Prostate gland (tissue), 2 donors: ENCODE measurements at places on chromosomes 6 and 20. TPM values are rescaled to one million over a fixed set of nuclear protein-coding genes. Genes with fewer than 3 reads are reported as not detected.
A peak's percentile ranks its signal among the peaks of the same experiment; 100 is the strongest.

- no peaks in the 10 kb centered on the region for H3K27me3 ChIP-seq
- no peak overlapping the region for H3K27ac ChIP-seq
- no peaks in the 10 kb centered on the region for H3K36me3 ChIP-seq
- no peaks in the 10 kb centered on the region for H3K4me1 ChIP-seq
These were observed 62.0 kb downstream of the EZR start for GRCh38 chr6:158756977-158757752.

CLDN20 gene
- total RNA-seq = not detected

LEMD2 gene
- total RNA-seq = 64.2 TPM

PRL gene
- not detected for total RNA-seq

DNA sequence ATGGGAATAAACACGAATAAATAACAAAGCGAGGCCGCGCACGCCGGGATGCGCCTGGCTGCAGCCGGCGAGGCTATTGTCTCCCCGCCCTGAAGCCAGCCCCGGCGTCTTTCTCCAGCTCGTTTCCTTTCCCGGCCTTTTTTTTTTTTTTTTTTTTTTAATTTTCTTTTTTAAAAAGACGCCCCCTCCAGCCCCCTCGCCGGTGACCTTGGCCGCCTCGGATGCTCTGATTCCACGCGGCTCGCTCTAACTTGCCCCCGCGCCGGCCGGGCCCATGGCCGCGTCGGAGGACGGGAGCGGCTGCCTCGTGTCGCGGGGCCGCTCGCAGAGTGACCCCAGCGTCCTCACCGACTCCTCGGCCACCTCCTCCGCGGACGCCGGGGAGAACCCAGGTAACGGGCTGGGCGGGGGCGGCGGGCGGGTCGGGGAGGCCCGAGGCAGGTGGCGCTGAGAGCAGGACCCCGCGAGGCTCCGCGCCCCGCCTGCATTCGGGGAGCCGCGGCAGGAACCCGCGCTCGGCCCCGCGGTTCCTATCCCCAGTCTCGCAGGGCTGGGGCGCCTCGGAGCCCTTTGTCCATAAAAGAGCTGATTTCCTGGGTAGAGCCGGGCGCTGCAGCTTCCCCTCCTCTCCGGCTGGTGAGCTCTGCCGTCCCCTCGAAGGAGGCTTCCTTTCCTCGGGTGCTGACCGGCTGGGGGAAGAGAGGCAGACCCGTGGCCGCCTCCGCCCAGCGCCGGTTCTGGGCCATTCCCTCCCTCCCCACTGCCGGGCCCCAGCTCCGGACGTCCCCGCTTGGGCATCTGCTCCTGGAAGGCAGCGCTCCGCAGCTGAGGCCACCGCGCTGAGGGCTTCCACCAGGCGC is 631 bp downstream of the PHACTR3 start:
- no peaks in the 10 kb centered on the region for H3K4me1 ChIP-seq
- H3K36me3 ChIP-seq = no peaks in the 10 kb centered on the region
- DNase-seq = no peak
- peaks cover 16% of the 10 kb centered on the region for H3K27me3 ChIP-seq

NHSL1 gene
- total RNA-seq = 10.7 TPM

UCKL1 gene
- total RNA-seq = 66.2 TPM

DNA sequence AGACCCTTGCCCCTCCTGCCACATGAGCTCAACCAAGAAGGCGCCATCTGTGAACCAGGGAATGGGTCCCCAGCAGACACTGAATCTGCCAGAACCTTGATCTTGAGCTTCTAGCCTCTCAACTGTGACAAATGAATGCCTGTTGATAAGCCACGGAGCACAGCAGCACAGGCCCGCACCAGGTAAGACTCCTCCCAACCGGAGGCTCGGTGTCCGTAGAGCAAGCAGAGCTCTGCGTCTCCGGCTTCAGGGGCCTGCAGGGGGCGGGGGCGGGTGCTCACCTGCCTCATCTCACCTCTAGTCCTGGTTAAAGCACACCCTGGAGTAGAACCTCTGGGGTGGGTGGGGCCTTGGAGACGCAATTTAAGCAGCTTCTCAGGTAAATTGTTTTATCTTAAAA is 122.7 kb downstream of the SMOC2 start:
- DNase-seq = no peak
- no peaks in the 10 kb centered on the region for H3K36me3 ChIP-seq
- H3K27me3 ChIP-seq = no peaks in the 10 kb centered on the region
- H3K4me3 ChIP-seq = no peak overlapping the region
- no peaks in the 10 kb centered on the region for H3K4me1 ChIP-seq
- H3K27ac ChIP-seq = no peak overlapping the region

DNA sequence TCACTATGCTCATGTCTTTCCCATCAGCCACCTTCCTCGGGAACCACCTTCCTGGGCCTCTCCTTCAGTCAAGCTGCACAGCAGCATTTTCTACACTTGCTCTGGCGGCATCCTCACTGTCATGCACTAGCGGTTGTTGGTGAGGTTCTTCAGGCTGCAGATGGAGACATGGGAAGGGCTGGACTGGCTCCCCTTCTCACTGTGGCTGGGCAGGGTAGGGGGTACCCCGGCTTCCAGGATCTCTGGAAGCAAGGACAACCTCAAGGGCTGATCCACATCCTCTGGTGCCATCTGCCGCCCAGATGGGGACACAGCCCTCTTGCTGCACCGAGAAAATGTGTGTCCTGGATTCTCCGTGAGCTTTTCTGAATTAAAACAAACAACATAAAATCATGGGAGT is 180.1 kb upstream of the RNF24 start:
- no peak overlapping the region for H3K4me3 ChIP-seq
- no peak for DNase-seq
- H3K27ac ChIP-seq = no peak overlapping the region
- no peaks in the 10 kb centered on the region for H3K4me1 ChIP-seq
- H3K36me3 ChIP-seq = no peaks in the 10 kb centered on the region

GRCh38 chr20:47677635-47678453 is 107.4 kb downstream of the SULF2 start:
- no peaks in the 10 kb centered on the region for H3K4me1 ChIP-seq
- H3K36me3 ChIP-seq = no peaks in the 10 kb centered on the region
- no peak overlapping the region for H3K27ac ChIP-seq
- peak; percentile 46 for DNase-seq
- no peak overlapping the region for H3K4me3 ChIP-seq

COL20A1 gene
- 7.1 TPM for total RNA-seq

FOXC1 gene
- total RNA-seq = 9.2 TPM

DNA sequence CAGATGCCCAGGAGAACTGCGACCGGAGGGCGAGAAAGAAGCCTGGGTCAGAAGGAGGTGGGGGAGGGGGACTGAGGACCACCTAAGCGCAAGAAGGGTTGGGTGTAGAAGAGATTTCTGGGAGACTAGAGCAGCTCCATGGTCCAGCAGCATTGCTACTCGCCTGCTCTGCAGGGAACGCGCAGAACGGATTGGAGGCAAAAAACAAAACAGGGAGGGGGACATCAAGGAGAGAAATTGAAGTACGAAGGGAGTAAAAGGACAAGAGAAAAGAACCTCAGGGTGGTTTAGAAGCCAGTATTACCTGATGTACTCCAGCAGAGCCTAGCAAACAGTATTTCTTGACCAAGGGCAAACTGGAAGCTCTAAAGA is 537 bp upstream of the GABBR1 start:
- peak overlapping the region; percentile 65 for H3K4me3 ChIP-seq
- H3K36me3 ChIP-seq = no peaks in the 10 kb centered on the region
- H3K27me3 ChIP-seq = no peaks in the 10 kb centered on the region
- H3K27ac ChIP-seq = peak overlapping the region; percentile 86

GPR6 gene
- total RNA-seq = not detected

GRCh38 chr6:147769496-147770087 is 261.1 kb downstream of the SAMD5 start:
- H3K4me3 ChIP-seq = no peak overlapping the region
- no peak for DNase-seq
- no peaks in the 10 kb centered on the region for H3K27me3 ChIP-seq
- H3K27ac ChIP-seq = no peak overlapping the region

DNA sequence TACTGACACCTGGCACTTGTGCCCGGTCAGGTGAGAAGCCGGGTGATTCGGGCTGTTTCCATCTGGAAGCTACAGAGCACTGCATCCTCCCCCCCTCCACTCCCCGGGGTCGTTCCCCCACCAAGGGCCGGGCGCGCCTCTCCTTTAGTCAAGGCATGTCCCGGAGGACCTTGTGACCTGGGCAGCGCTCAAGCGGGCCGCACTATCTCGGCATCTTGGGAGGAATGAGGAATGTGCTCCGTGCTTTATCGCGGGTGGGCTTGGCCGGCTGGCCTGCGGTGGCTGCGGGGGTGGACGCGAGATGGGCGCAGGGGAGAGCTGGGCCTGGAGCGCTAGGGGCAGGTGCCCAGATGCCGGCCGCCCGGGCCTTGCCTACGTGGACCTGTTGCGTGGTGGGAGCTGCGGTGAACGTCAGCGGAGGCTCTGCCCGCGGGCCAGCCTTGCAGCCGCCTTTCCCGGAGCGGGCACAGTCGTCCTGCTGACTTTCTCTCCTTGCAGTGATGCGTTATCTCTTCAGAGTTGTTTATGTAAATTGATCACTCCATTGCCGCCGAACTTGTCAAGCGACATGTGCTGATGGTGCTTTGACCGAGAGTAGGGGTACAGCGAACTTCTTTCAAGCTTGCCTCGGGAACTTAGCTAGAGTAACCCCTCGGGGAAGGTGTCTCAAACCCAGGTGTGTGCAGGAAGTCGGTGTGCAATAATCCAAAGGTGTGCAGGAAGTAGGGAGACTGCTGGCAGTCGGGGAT is 1.1 kb downstream of the LRRC1 start:
- peak overlapping the region; percentile 81 for H3K27ac ChIP-seq
- peak; percentile 36 for DNase-seq
- no peaks in the 10 kb centered on the region for H3K36me3 ChIP-seq
- H3K27me3 ChIP-seq = no peaks in the 10 kb centered on the region
- peak overlapping the region; percentile 73 for H3K4me3 ChIP-seq

DNA sequence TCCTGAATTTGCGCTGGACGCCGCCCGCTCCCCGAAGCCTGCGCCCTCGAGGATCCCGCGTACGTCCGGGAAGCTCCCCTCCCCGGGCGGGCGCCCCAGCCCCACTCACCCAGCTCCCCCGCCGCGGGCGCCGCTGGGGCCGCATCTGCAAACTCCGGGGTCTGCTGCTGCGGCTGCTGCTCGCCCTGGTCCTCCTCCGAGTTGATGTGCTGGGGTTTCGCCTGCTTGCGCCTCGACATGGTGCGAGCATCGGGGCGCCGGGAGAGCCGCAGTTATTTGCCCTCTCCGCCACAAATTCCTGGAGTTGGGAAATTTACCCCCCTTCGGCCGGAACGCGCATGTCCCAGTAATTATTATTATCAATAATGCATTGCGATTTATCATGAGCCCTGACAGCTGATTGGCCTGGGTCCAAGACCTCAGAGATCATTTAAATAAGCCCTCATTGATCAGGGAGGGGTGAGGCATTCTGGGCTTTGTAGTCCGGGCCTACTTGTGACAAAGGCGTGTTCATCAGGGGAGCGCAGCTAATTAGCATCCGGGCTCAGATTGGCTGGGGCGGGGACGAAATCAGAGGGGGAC is at the start of gene SALL4:
TSS of gene SALL4 (minus strand) at position 352 of the 582 bp plus-strand sequence. CDS start at position 239, 113 bp downstream.
- H3K4me1 ChIP-seq = no peaks in the 10 kb centered on the region
- peak within 1 kb of the TSS; percentile 42 for H3K27ac ChIP-seq
- no peaks in the 10 kb centered on the region for H3K27me3 ChIP-seq
- H3K4me3 ChIP-seq = peak within 1 kb of the TSS; percentile 53
- DNase-seq = no peak

GRCh38 chr20:54088430-54088829 is 18.0 kb upstream of the BCAS1 start:
- H3K27me3 ChIP-seq = no peaks in the 10 kb centered on the region
- no peak overlapping the region for H3K4me3 ChIP-seq
- H3K4me1 ChIP-seq = peaks cover 4% of the 10 kb centered on the region
- no peaks in the 10 kb centered on the region for H3K36me3 ChIP-seq

GSTA3 gene
- total RNA-seq = not detected
